ENCODE measurements at places on chromosomes 11 and 22.

GRCh38 chr22:29765905-29766631, 739 bp downstream of the ZMAT5 start:
- no peak for DNase-seq

GRCh38 chr11:22991196-22991595, 130.9 kb upstream of the CCDC179 start:
- DNase-seq = no peak

DNA sequence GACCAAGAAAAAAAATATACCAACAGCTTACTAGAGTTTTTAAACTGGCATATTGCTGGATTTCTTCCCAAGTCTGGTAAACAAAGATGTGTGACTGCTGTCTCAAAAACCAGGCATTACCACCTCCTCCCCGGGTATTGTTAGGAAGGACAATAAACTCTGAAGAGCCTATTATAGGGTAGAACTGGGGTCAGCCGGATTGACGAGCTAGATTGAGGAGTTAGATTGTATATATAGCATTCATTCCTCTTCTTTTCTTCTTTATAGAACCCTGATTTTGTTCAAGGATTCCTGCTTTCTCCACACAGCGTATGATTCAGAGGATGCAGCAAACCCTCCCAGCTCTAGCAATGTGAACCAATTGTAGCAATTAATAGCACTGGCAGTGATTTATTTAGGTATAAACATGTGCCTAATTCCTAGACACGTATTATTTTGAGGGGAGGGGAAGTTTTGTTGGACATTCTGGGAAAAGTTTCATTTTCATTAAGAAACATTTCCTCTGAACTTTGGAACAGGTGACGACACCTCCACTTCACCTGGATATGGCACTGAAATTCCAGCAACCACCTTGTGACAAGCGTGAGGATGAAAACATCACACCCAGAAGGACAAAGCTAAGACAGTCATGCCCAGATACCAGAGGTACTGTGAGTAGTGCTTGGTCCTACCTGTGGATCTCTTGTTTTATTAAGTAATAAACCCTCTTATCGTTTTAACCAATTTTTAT, 679.4 kb upstream of the KIRREL3 start:
- no peak for DNase-seq

GRCh38 chr22:38062791-38063190, 5.6 kb downstream of the PICK1 start:
- DNase-seq = no peak

- no peak for DNase-seq
Observed at GRCh38 chr11:2212411-2213251, 41.0 kb upstream of the TH start.

Data from omental fat pad (tissue), 4 donors.